ENCODE measurements at places on chromosomes 3 and 15. TPM values are rescaled to one million over a fixed set of nuclear protein-coding genes. Genes with fewer than 3 reads are reported as not detected.

The STX19 gene
- not detected for total RNA-seq

The HSPBAP1 gene
- 14.5 TPM for total RNA-seq

DNA sequence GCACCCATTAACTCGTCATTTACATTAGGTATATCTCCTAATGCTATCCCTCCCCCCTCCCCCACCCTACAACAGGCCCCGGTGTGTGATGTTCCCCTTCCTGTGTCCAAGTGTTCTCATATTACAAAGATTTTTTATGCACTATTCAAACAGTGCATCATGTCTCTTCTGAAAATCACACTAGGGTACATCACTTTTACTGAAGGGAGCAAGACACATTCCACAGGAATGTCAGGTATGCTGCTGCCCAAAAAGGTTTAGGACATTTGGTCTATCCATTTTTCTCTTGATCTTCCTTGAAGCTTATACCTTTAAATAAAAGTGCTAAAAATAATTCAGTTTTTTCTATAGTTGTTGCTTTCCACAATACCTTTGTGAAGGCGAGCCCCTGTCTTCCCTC lies 9.2 kb upstream of the EPHA3 start:
- no peak for DNase-seq

- DNase-seq: no peak
These were observed 155.3 kb downstream of the NR1I2 start for GRCh38 chr3:119937229-119937628.

- DNase-seq: no peak
These were observed 11.8 kb upstream of the C3orf70 start for GRCh38 chr3:185164428-185165217.

DNA sequence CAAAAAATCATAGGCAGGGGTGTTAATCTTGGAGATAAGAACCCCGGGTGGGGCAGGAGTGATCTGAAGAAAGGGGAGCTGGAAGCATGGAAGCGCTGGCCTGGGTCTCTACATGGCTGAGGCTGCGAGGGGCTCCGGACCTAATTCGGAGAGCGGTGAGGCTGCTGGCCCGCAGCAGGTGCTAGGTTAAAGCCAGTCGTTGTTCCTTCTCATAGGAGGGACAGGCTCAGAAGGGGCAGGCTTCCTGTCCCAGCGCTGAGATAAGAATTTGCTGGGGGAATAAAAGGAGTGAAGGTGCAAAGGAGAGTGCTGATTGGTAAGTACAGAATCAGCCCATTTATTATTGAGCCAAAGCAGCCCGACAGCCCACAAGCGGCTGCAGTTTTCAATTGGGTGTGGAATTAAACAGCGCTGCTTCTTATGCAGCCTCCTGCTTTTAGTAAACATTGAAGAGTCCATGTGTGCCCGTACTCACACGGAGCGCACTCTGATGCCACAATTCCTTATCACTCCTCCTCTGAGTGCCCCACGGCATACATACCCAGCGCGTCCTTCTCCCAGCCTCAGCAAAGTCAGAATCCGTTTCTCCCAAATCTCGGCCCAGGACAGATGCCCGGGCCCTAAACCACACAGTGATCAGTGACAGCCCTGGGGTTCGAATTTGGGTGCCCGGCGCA lies 17.1 kb downstream of the CHST13 start:
- no peak for DNase-seq
